WERI-Rb-1 (cell line): ENCODE measurements at places on chromosomes 6 and 20.

GRCh38 chr6:14130435-14131075, 13.0 kb downstream of the CD83 start:
- peak; percentile 4 for DNase-seq

DNA sequence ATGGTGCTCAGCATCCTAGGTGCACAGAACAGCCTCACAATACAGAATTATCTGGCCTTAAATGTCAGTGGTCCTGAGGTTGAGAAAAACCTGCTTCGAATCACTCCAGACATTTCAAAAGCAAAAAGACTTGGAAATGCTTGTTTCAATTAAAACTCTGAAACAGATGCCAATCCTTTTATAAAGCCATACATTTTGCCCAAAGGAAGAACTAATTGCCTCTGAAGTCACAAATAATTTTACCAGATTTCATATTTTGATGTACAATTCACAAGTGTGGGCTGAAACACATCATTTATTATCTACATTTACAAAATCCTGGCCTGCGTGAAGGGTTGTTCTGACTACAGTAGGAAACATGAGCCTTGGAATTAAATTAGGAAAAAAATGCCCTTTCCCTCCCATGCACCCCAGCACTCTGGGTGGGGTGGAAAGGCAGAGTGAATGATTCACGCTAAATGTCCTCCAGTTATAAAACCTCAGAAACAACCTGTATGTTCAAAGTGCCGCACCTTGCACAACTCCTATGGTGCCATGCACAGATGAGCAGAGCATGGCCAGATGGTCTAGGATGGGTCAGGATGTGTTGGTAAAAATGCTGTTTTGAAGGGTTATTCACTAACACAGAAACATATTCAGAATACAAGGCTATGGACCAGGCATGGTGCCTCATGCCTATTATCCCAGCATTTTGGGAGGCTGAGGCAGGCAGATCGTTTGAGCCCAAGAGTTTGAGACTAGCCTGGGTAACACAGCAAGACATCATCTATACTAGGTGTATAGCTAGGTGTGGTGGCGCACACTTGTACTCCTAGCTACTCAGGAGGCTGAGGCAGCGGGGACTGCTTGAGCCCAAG, 87.0 kb downstream of the ZMYND8 start:
- no peak for DNase-seq

DNA sequence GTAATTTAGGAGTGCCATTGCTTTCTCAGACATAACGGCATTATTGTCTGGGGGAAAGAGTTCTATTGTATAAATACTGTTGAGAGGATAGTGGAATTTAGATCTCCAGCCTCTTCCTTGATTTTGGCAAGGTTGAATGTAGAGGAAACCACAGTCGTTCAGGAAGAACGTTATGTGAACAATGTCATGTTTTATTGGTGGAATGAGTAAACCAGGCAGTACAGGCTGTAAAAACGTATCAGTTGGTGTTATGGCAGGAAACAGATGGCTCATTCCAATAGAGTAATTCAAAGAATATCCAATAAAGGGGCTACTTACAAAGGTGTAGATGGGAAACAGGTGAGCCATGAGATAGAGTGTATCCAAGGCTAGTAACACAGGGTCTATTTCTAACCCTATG, 123.6 kb upstream of the SLC35B3 start:
- DNase-seq = no peak

- no peak for DNase-seq
These were observed 405.7 kb downstream of the HDGFL1 start for GRCh38 chr6:22975079-22975478.

GRCh38 chr6:159720708-159721107, 6.6 kb upstream of the WTAP start:
- DNase-seq = peak; percentile 18

GRCh38 chr6:75204217-75204958, 1.5 kb downstream of the COL12A1 start:
- DNase-seq = peak; percentile 54

DNA sequence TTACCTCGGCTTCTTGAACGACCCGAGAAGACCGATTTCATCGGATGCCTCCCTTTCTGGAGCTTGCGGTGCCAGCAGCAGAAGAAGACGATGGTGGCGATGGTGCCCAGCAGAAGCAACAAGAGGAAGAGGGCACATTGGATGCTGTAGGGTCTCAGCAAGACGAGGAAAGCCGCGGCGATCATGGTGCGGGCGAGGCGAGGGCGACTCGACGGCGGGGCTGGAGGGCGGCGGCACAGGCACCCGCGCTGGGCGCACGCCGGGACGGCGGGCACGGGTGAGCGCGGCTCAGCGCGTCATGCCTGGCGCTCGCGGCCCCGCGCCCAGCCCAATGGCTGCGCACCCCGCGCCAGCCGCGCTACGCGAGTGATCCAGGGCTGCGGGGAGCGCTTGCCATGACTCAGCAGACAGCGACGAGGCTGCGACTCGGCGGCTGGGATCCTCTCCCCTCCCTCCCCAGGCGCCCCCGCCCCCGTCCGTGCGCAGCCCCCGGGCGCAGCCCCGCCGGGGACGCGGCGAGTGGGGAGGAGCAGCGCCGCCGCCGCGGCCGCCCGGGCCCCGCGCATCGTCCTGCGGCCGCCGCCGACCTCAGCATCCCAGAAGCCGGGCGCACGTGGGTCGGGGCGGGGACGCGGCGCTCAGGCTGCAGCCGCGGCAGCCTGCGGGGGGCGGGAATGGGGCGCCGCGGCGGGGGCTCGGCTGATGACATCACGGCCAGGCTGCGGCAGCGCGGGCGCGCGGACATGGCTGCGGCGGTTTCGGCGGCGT, at the start of gene BEND6:
BEND6 (plus strand) TSS at position 705 of the 768 bp plus-strand sequence. CDS start 26,704 bp downstream, outside the sequence.
- peak; percentile 76 for DNase-seq

- DNase-seq = no peak
These were observed 19.9 kb downstream of the GLYATL3 start for GRCh38 chr6:49519660-49520059.

- DNase-seq = peak; percentile 69
These were observed 201.0 kb upstream of the CEP162 start for GRCh38 chr6:84428300-84428907.

DNA sequence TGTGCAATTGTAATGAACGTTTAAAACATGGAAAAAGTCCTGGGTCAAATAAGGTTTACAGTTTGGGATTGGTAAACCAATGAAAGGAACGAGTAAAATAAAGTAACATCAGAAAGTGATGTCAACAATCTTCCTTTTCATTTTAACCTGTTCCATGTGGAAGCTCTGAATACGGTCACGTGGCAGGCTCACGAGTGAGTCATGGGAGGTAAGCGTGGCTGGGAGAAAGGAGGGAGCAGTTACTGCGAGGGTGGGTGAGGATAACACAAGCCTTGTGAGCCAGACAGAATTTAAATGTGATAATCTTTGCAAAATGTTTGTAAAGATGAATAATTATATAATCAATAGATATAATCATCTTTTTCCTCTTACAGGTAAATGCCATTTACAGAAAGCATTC, 171.3 kb upstream of the HDAC2 start:
- DNase-seq = no peak

GRCh38 chr20:45917790-45918141, 5.8 kb upstream of the PLTP start:
- DNase-seq = peak; percentile 37

DNA sequence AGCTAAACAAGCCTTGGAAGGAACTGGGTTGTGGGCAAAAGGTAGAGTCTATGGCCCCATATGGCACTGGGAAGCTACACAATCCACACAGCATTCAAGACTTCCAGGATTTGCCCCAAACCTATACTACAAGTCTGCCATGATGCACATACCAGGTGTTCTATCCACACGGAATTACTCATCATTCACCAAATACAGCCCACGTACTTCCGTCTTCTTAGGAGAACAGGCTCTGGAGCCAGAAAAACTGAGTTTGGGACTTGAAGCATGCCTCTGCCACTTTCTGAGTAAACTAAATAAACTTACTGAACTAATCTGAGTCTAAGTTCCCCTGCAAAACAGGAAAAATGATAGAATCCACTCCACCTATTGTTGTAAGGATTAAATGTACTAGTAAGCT, 28.6 kb downstream of the RIMS4 start:
- no peak for DNase-seq

GRCh38 chr6:110520992-110521543, 44.7 kb upstream of the SLC22A16 start:
- DNase-seq = no peak

DNA sequence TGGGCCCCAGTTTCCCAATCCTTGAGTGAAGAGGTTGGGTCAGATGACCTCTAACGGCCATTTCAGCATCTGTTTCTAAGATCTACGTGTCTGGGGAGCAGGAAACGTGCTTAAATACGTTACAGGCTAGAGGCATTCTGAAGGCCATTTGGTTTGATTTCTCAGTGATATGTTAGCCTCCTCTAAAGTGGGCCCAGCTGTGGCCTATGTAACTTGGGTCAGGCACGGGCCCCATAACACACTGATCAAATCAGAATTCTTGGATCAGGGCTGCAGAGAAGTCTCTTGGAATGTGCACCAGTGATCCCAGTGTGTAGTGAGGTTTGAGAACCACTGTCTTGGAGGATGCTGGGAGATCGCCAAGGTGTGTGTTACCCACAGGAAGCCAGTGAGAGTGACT, 36.1 kb upstream of the TGM3 start:
- DNase-seq = no peak

- no peak for DNase-seq
These were observed 269.5 kb downstream of the PLCB1 start for GRCh38 chr20:8401556-8401955.

DNA sequence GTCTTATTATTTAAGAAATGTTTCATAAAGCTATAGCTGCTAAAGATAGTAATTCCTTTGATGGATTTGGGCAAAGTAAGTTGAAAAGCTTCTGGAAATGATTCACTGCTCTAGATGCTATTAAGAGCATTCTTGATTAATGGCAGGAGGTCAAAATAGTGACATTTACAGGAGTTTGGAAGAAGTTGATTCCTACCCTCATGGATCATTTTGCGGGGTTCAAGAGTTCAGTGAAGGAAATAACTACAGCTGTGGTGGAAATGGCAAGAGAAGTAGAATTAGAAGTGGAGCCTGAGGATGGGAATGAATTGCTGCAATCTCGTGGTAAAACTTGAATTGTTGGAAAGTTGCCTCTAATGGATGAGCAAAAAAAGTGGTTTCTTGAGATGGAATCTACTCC, 316.1 kb downstream of the UTRN start:
- no peak for DNase-seq

GRCh38 chr6:85670573-85670972, 27.9 kb upstream of the SYNCRIP start:
- DNase-seq = no peak

DNA sequence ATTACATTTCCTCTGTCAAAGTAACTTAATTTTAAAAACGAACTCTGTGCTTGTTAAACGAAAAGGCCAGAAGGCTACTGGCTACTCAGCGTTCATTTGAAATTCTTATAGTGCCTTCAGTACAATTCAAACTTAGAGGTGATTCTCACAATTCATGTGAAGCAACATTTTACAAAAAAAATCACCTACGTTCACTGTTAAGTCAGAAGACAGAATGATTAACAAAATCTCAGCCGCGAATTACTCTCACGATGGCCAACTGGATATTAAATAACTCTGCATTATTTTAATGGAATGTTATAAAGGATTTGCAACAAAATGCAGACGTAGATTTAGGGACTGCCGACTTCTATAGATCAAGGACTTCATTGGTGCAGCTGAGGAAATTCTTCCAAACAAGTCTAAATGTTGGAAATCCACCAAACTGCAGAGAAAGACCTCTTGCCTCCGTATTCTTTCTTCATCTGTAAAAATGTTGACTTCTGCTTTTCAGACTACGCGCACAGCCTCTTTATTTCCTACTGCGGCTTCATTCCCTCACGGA, 1.6 kb upstream of the QKI start:
- no peak for DNase-seq

GRCh38 chr6:6882592-6882991, 225.2 kb upstream of the RREB1 start:
- DNase-seq = no peak

GRCh38 chr6:149895833-149896271, 2.1 kb downstream of the RAET1E start:
- DNase-seq = no peak

DNA sequence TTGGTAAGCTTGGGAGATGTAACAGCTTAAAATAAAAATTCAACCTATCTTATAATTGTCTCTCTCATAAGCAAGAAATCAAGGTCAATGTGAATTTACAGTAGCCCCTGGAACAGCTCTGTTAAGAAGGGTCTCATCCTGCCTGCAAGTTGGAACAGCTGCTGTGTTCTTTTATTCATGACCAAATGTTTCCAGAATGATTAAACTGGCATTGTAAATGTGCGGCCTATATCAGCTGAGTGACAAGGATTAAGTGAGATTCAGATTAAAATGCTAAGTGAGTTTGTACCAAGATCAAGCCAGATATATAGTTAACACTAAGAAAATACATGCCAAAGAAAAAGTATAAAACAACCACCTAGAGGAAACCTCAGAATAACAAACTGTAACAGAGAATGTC, 45.3 kb upstream of the NRSN1 start:
- DNase-seq = no peak

DNA sequence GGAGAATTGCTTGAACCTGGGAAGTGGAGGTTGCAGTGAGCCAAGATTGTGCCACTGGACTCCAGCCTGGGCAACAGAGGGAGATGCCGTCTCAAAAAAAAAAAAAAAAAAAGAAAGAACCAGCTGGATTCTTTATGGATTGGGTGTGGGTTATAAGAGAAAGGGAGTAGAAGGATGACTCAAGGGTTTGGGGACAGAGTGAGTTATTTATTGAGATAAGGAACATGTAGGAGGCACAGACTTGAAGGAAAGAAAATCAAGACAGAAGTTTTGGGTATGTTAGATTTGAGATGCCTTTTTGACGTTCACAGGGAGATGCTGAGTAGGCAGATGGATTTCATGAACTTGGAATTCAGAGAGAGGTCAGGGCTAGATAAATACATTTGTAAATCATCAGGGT, 47.6 kb downstream of the KIZ start:
- DNase-seq = no peak

DNA sequence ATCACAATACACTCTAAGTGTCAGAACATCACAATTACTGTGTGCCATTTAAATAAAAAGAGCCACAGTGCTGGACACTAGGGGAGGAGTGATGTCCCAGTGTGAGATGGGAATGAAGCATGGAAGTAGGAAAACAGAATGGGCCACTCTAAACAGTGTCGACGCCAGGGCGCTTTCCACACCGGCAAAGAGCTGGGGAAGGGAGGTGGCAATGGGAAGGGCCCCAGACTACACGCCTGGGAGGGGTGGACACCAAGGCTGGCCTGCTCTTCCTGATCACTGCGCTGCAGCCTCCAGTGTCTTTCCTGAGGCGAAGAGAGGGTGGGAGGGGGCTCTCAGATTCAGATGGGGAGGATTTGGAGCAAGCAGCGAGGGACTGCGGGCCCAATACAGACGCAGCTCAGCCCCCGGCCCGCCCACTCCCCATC, 75.9 kb downstream of the ERMARD start:
- no peak for DNase-seq

DNA sequence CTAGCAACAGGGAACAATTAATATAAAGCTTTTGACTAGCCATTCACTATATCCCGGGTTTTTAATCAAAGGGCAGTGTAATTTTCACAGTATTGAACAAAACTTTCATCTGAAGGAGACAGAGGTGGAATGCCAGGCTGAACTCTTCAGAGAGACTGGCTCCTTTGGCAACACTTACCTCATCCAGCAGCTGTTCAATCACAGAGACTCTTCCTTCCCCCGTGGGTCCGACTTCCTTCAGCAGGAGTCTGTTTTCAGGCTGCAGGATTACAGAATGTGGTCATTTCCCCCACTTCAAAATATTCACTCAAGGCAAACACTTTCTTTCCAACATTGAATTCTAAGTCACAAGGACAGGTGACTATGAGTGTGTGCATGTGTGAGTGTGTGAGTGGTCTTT, 76.6 kb downstream of the DZANK1 start:
- DNase-seq = no peak
